Stimulated activated CD8-positive, alpha-beta memory T cell treated with anti-CD3 and anti-CD28 coated beads, Interleukin-15, amount 100 ng/mL, for 4 hours (primary cell): ENCODE measurements at places on chromosomes 16 and 17.

DNA sequence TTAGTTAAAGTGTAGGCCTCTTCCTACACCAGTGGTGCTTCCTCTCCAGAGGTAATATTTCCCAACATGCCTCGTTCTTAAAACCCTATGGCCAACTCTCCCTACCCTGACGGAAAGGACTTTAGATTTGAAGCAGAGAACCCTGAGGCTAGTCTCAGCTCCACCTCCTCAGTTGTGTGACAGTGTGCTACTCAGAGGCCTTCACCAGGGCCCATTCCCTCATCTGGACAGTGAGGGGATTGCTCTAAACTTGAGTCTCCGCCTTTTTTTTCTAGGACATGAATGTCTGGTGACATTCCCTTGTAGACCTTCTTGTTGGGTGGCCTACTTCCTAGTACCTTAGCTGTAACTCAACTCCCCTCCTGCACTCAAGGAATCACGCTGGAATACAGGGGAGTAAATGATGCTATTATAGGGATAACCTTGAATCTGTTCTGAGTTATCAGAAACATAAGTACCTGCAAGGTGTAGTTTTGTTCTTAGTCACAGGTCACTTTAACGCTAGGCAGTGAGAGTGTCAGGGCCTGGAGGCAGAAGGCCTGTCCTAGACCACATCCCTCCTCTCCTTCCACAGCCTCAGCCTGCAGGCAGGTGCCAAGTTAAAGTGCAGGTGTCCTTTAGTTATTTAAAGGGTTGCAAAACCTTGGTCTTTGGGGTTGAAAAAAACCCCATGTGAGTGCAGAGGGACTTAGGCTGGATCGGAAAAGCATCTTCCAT is 26.9 kb downstream of the LDHD start:
- no peak for DNase-seq

DNA sequence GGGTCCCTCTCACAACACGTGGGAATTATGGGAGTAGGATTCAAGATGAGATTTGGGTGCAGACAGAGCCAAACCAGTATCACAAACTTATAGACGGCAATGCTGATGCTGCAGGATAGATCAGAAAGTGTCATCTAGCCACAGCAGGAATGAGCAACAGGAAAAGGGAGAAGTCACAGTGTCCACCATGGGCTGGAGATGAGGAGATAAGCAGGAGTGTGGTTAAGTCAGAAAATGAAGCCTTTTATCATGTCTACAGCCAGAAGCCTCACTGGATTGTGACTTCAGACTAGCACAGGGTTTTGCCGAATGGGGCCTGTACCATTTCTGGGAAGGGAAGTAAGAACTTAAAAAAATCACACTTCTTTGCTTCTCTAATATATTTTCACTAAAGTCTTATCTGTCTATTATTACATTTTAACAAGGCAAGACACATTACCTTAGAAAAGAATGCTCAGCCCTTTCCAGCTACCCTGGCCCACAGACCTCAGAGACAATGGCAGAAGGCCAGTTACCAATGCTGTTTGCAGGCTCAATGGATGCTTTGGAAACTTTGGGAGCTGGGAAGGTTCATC is 490.2 kb upstream of the SALL1 start:
- no peak for DNase-seq

GRCh38 chr16:1367486-1368174 is 15.9 kb downstream of the GNPTG start:
- DNase-seq: no peak

DNA sequence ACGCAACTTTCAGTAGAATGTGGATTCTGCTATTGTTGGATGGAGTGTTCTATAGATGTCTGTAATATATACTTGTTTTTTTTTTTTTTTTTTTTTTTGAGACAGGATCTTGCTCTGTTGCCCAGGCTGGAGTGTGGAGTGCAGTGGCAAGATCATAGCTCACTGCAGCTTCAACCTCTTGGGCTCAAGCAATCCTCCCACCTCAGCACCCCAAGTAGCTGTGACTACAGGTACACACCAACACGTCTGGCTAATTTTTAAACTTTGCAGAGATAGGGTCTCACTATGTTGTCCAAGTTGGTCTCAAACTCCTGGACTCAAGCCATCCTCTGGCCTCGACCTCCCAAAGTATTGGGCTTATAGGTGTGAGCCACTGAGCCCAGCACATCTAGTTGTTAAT is 27.2 kb upstream of the CCL22 start:
- no peak for DNase-seq

DNA sequence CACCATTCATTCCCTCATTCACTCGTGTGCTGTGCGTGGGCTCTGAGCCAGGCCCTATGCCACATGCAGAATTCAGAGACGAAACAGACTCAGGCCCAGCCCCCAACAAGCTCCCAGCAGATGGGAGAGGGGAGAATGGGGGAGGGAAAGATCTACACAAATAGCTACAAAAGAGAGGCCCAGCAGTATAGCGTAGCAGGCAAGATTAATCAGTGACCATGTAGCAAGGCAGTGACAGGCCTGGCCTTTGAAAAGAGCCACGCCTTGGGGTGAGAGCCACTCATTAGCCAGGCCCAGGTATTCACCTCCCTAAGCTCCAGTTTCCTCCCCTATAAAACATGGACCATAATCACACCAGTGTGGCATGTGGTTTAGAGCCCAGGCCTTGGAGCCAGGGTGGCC is 16.4 kb upstream of the KRT19 start:
- DNase-seq: no peak

- no peak for DNase-seq
Measured at GRCh38 chr17:49646391-49647255, 31.3 kb downstream of the SPOP start.

DNA sequence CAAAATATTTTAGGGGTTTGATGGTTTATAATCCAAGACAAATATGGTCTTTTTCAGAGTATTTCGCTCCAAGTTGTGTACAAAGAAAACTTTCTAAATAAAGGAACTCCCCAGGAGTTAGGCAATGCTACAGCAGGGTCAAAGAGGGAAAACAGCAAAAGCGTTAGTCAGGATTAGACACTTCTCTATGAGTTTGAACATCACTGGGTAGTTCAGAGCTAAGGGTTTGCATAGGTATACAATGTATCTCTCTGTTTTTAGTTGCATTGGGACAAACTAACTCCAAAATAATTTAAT is 34.8 kb downstream of the FAM20A start:
- DNase-seq: no peak

- DNase-seq: no peak
Measured at GRCh38 chr17:40451420-40451819, 8.2 kb downstream of the IGFBP4 start.

GRCh38 chr17:18261659-18262058 is 1.2 kb downstream of the MIEF2 start:
- no peak for DNase-seq

- no peak for DNase-seq
Measured at GRCh38 chr16:84459533-84459894, 44.9 kb downstream of the MEAK7 start.

DNA sequence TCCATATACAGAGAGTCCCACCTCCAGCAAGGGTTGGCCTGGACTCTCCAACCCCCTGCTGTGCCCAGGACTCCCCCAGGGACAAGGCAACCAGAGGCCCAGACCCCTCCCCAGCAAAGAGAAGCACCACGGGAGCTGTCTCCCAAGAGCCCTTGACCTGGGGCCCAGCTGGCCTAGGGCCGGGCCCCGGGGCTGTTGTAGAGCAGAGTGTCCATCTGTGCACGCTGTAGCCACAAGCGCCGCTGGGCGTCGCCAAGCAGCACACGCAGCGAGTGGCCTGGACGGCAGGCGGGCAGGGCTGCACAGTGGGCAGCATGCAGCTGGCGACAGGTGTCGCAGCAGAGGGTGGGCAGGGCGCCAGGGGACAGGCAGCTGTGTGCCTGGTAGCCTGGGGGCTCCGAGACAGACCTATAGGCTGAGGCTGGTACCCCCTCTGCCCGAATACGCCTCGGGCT is 4.3 kb downstream of the SPATA2L start:
- DNase-seq: no peak
